ENCODE measurements at places on chromosomes 7 and 10. TPM values are rescaled to one million over a fixed set of nuclear protein-coding genes. Genes with fewer than 3 reads are reported as not detected.

GRCh38 chr7:74027683-74028320, at the start of gene ELN:
ELN (plus strand) TSS chr7:74028173; CDS start chr7:74028188, 15 bp downstream.
- no peaks in the 10 kb centered on the region for H3K27me3 ChIP-seq
- peak; percentile 92 for DNase-seq
- peak within 1 kb of the TSS; percentile 78 for H3K4me3 ChIP-seq
- peak within 1 kb of the TSS; percentile 83 for H3K27ac ChIP-seq
- no peaks in the 10 kb centered on the region for H3K36me3 ChIP-seq

UPK3BL2 gene
- 19.5 TPM for total RNA-seq

DNA sequence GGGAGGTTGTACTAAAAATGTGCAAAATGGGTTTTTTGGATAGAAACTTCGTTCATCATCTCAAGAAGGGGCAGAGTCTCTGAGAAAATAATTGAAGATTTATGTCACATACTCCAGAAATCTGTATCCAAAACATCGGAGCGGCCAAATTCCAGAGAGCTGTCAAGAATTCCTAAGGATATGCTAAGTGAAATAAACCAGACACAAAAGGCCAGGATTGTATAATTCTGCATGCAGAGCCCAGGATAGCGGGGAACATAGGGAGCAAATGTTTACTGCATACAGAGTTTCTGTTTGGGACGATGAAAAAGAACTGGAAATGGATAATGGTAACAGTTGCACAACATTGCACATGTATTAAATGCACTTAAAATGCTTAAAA, 224.2 kb upstream of the AUTS2 start:
- no peak overlapping the region for H3K27ac ChIP-seq
- H3K4me1 ChIP-seq, result no peaks in the 10 kb centered on the region
- DNase-seq, result no peak
- no peak overlapping the region for H3K4me3 ChIP-seq

DNA sequence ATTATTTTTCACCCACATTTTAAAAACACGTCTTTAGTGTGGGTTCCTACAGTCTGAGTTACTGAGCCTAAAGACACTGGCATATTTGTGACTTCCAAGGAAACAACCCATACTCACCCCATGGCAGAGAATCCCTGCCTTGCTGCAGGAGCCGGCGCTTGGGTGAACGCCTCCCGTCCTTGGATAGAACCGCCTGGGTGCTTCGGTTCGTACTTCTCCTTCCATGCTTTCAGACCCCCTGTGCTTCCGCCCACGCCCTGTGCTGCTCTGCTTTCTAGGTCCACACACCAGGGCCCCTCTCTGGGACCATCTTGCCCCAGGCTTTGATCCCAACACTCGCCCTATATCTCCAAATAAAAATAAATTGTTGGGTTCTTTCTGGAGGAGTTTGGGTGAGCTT, 125.8 kb downstream of the PTPRN2 start:
- H3K4me1 ChIP-seq, result no peaks in the 10 kb centered on the region
- H3K27ac ChIP-seq, result no peak overlapping the region
- no peaks in the 10 kb centered on the region for H3K36me3 ChIP-seq
- no peak for DNase-seq

- no peak overlapping the region for H3K4me3 ChIP-seq
- no peaks in the 10 kb centered on the region for H3K4me1 ChIP-seq
- H3K36me3 ChIP-seq, result no peaks in the 10 kb centered on the region
- H3K27ac ChIP-seq, result no peak overlapping the region
- no peaks in the 10 kb centered on the region for H3K27me3 ChIP-seq
Observed at GRCh38 chr10:70559861-70560260, 42.7 kb downstream of the PRF1 start.

DNA sequence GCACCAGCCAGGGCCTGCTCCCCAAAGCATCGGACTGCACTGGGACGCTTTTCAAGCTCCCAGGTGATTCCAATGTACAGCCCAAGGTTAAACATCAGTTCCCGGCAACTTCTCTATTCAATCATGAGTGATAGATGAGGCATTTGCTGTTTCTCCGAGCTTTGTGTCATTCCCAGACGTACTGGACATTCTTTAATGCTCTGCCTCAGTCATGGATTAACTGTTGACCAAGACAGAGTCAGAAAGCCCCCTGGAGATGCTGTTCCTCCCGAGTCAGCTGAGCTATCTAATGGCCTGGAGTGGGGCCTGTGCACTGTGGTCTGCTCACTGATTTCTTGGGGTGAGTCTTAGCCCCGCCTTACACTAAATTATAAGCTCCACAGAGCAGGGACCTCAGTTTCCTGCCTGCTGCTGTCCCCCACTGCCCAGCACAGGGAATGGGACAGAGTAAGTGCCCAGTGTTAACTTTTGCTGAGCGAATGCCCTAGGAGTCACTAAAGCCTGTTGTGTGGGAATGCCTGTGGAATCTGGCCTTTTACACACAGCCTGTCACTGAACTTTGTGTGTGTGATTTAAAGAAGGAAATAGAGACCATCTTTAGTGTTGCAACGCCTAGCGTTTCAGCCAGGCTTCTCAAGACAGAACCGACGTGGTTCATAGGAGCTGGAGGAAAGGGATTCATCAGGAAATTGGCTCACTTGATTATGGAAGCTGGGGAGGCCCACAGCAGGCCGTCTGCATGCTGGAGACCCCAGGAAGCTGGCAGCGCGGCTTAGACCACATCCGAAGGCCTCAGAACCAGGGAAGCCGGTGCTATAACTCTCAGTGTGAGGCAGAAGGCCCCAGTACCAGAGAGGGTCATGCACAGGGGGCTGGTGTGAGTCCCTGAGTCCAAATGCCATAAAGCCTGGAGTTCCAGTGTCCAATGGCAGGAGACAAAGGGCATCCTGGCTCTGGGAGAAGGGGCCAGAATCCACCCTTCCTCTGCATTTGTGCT, 29.3 kb upstream of the RNF32 start:
- no peak for DNase-seq
- H3K4me3 ChIP-seq, result no peak overlapping the region
- no peak overlapping the region for H3K27ac ChIP-seq

MSMB gene
- total RNA-seq, result not detected

PNLIP gene
- total RNA-seq, result 2.3 TPM

ACTL6B gene
- not detected for total RNA-seq

MOGAT3 gene
- not detected for total RNA-seq

- H3K36me3 ChIP-seq, result no peaks in the 10 kb centered on the region
- H3K4me1 ChIP-seq, result no peaks in the 10 kb centered on the region
- DNase-seq, result no peak
- H3K4me3 ChIP-seq, result no peak overlapping the region
- no peaks in the 10 kb centered on the region for H3K27me3 ChIP-seq
- H3K27ac ChIP-seq, result no peak overlapping the region
Observed at GRCh38 chr7:41416208-41416595, 286.7 kb downstream of the INHBA start.

GRCh38 chr7:46068159-46068558, 147.1 kb upstream of the IGFBP3 start:
- no peaks in the 10 kb centered on the region for H3K27me3 ChIP-seq
- H3K36me3 ChIP-seq, result no peaks in the 10 kb centered on the region
- H3K4me3 ChIP-seq, result no peak overlapping the region
- H3K27ac ChIP-seq, result no peak overlapping the region

DNA sequence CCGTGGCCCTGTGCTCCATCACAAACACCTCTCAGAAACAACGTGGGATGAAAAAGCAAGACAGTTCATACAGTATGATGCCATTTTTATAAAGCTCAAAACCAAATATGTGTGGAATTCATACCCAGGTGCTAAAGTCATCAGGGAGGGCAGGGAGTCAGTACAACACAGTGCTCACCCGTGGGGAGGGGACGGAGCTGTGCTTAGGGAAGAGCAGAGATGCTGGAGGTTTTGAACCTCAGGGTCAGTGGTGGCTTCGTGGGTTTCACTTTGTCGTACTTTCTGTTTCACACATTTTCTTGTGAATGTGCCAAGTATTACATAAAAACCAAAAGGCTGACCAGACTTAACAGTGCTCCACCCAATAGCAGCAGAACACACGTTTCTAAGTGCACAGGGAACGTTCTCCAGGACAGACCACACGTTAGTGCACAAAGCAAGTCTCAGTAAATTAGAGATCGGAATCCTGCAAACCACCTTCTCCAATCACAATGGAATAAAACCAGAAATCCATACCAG, 21.2 kb downstream of the ZMIZ2 start:
- no peak overlapping the region for H3K4me3 ChIP-seq
- H3K36me3 ChIP-seq, result no peaks in the 10 kb centered on the region
- peak overlapping the region; percentile 43 for H3K27ac ChIP-seq
- no peak for DNase-seq

GRCh38 chr10:128213156-128213555, 86.9 kb upstream of the MKI67 start:
- H3K4me3 ChIP-seq, result no peak overlapping the region
- no peaks in the 10 kb centered on the region for H3K4me1 ChIP-seq
- no peaks in the 10 kb centered on the region for H3K27me3 ChIP-seq
- DNase-seq, result no peak
- no peak overlapping the region for H3K27ac ChIP-seq
- no peaks in the 10 kb centered on the region for H3K36me3 ChIP-seq

CLEC5A gene
- 7.7 TPM for total RNA-seq

- no peaks in the 10 kb centered on the region for H3K4me1 ChIP-seq
- peak overlapping the region; percentile 84 for H3K27ac ChIP-seq
- H3K27me3 ChIP-seq, result no peaks in the 10 kb centered on the region
- no peak for DNase-seq
- H3K4me3 ChIP-seq, result no peak overlapping the region
Observed at GRCh38 chr10:13634207-13634606, 47.4 kb downstream of the PRPF18 start.

UNCX gene
- not detected for total RNA-seq

DNA sequence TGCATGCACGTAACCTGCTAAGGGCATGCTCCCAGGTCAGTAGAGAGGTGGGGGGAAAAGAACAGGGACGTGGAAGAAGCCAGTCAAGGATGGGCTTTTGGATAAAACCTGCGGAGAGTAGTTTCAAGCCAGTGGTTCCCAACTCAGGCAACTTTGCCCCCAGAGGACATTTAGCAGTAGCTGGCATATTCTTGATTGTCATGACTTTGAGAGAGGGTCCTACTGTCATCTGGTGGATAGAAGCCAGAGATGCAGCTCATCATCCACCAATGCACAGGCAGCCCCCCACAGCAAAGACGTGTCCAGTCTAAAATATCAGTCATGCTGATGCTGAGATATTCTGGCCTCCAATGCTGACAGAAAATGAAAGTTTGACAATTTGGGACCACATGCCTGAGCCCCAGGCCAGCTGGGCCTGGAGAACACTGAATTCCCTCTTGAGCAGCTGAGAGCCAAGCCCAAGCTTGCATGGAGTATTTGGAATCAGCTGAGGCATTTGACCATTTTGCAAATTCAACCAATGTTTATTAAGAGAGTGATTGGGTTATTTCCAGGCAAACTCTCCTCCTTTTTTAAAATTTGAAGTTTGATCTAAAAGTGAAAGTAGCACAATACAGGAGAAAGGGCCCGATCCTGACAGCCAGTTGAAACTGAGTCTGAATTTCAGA, 110.0 kb upstream of the C7orf33 start:
- H3K36me3 ChIP-seq, result no peaks in the 10 kb centered on the region
- DNase-seq, result no peak
- H3K4me1 ChIP-seq, result no peaks in the 10 kb centered on the region
- H3K27me3 ChIP-seq, result no peaks in the 10 kb centered on the region

DNA sequence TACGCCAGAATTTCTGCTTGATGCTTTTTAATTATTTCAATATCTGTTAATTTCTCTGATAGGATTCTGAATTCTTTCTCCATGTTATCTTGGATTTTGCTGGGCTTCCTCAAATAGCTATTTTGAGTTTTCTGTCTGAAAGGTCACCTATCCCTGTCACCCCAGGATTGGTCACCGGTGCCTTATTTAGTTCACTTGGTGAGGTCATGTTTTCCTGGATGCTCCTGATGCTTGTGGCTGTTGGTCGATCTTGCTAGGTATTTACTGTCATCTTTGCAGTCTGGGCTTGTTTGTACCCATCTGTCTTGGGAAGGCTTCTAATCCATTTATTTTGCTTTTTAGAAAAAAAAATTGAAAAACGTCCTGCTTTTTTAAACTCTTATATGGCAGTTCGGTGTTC, 11.2 kb upstream of the PRKAR1B start:
- H3K27me3 ChIP-seq, result no peaks in the 10 kb centered on the region
- no peak overlapping the region for H3K4me3 ChIP-seq
- DNase-seq, result no peak
- H3K36me3 ChIP-seq, result no peaks in the 10 kb centered on the region
- no peaks in the 10 kb centered on the region for H3K4me1 ChIP-seq

TMEM213 gene
- total RNA-seq, result not detected

DNA sequence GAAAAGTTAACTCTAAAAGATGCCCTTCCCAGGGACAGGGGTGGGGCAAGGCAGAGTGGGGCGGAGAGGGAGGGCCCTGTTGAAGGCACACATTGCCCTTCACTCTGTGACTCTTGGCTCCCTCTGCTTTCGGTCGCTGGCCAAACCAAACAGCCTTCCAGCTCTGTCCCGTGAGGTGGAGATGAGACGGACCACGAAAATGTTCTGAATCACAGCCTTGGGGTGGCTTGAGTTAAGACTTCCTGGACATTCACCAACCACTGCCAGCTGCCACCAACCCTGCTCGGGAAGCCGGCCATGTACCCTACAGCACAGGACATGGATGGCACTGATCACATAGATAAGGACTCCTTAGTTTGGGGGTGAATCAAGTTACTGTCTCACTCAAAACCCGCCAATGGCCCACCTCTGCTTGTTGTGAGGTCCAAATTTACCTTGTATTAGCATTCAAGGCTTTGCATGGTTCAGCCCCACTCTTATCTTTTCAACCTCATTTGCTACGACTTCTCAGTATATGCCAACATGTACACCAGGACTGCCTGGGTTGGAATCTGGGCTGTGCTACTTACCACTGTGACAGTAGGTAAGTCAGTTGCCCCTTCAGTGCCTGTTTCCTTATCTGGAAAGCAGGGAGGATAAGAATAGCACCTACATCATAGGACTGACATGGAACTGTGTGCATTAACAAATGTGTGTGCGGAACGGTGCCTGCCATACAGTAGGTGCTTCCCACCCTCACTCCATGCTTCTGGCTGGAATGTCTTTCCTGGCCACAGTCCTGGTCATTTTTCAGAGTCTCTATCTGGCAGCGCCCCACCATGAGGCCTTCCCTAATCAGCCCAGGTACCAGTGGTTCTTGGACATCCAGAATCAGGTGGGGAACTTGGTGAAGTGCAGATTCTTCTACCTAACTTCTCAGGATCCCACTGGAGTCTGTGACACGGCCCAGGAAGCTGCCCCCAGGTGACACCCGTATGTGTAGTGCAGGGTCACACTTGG, 28.0 kb downstream of the ITPRIP start:
- H3K36me3 ChIP-seq, result no peaks in the 10 kb centered on the region
- peak overlapping the region; percentile 85 for H3K27ac ChIP-seq
- no peaks in the 10 kb centered on the region for H3K27me3 ChIP-seq
- no peaks in the 10 kb centered on the region for H3K4me1 ChIP-seq
- DNase-seq, result peak; percentile 87

- DNase-seq, result no peak
- no peaks in the 10 kb centered on the region for H3K27me3 ChIP-seq
- H3K4me3 ChIP-seq, result no peak overlapping the region
- H3K27ac ChIP-seq, result no peak overlapping the region
Observed at GRCh38 chr7:140048989-140049338, 13.8 kb downstream of the PARP12 start.

GPRIN2 gene
- 0.36 TPM for total RNA-seq

GRCh38 chr7:125661006-125661405, 731.4 kb upstream of the POT1 start:
- no peak overlapping the region for H3K27ac ChIP-seq
- H3K36me3 ChIP-seq, result no peaks in the 10 kb centered on the region
- no peaks in the 10 kb centered on the region for H3K4me1 ChIP-seq
- no peaks in the 10 kb centered on the region for H3K27me3 ChIP-seq

- H3K4me3 ChIP-seq, result no peak overlapping the region
- H3K27me3 ChIP-seq, result no peaks in the 10 kb centered on the region
- H3K4me1 ChIP-seq, result no peaks in the 10 kb centered on the region
- H3K36me3 ChIP-seq, result no peaks in the 10 kb centered on the region
Observed at GRCh38 chr7:32169228-32169627, 99.0 kb upstream of the PDE1C start.
